Right atrium auricular region (tissue), 2 donors: ENCODE measurements at places on chromosomes 1 and 21.

DNA sequence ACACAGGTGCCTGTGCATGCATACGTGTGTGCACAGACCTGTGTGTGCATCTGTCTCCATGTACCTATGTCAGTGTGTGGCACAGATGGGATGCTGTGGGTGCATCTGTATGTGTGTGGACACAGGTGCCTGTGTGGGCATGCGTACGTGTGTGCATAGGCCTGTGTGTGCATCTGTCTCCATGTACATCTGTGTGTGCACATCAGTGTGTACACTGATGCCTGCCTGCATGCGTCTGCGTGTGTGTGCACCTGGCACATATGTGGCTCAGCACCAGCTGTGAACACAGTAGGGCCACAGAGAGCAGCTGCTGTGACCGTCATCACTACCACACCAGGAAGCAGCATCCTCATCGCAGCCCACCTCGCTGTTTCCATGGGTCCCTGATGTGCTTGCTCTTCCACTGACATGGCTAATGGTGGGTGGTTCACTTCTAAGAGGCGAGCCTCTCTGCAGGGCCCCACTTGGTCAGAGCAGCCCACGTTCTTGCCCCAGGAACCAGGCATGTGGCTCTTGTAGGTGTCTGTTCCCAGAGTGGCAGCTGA is 9.6 kb upstream of the SPATC1L start:
- DNase-seq, result no peak

DNA sequence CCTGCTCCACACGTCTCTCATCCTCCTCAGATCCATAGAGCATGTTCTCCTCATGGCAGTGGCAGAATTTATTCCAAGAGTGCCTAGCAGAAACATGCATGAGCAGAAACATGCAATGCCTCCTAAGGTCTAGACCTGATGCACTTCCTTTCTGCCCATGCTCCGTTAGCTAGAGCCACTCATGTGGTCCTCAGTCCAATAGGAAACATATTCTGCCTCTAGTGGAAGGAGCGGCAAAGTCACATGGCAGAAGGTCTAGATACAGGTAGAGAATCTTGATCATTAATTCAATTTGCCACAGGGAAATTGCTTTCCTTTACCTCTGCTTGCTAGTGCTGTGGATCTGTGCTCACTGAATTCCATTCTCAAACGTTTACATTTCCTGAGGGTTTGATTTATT is 130.4 kb downstream of the KIF26B start:
- no peak for DNase-seq

- DNase-seq, result no peak
Observed at GRCh38 chr21:26914557-26914956, 52.3 kb downstream of the ADAMTS5 start.

DNA sequence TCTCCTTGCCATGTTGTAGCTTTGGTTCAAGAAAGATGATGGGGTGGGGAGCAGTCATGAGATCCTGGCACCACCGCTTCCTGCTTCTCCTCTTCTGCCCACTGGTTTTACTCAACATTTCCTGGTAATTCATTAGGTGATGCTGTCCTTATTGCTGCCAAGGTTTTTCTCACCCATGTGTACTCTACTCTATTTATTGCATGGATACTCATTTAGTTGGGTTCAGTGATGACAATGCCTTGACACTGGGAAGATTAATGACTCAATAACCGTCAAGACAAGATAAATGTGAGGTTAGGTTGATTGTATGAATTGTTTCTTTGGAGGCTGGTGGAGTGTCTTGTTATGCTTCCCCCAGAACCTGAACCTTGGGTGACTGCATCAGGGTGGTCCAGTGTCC is 484.2 kb downstream of the SIPA1L2 start:
- no peak for DNase-seq

DNA sequence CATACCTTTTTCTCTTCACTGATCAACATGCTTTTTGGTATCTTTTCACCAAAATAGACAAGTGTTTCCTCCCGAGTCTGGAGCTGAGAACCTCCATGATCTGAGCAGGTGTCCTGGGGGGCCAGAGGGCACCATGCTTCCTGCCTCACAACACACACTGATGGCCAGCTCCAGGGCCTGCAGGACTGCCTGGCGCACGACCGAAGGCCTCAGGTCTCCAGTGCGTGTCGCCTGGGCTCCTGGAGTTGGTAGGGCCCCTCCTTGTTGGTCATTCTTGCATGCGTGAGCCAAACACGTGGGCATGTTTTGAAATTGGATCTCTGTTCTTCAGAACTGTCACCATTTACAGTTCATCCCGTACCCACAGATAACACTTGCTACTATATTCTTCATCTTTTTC is 64.4 kb downstream of the SLC37A1 start:
- DNase-seq, result no peak

DNA sequence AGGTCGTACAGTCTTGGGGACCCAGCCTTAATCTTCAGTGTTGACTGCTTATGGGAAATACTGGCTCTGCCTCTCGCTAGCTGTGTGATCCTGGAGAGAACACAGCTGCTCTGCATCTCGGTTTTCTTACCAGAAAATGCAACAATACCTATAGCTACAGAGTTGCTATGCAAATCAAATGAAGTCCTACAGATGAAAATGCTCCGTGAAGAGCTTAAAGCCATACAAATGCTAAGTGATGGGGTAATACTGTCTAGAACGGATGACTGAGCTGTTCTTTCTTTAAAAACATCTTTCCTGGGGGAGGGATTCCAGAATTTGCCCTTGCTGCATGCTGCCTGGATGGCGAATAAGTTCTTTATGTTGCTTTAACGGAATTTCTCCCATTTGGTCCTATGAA is 132.0 kb downstream of the ZBTB18 start:
- no peak for DNase-seq

DNA sequence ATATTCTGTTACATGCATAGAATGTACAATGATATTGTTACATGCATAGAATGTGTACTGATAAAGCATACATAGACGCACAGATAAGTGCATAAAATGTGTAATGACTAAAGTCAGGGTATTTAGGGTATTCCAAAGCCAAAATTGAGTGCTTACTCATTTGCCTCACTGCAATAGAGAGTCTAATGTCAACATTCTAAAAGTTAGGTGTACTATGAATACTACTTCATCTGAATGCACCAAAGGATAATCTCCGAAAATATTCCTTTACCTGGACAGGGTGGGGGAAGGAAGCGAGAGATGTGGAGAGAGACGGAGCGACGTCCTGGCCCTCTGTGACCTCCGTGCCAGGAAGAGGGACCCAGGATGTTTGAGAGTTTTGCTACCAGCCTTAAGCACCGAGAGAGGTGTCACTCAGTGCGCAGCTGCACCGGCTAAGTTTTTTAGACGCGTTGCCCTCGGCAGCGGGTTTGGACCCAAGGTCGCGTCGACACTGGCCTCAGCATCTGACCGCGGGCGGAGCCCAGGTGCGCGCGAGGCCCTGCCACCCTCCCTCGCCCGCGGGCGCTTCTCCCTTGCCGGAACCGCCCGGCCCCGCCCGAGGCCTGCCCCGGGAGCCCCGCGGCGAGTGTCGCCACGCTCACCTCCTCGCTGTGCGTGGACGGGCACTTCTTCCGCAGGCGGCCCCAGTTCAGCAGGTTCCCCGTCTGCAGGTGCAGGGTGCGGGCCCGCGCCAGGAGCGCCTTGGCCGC is 660 bp downstream of the GCLM start:
- no peak for DNase-seq

GRCh38 chr1:119492763-119493162 is 14.2 kb upstream of the HSD3B1 start:
- no peak for DNase-seq

GRCh38 chr21:44354775-44355771 is 1.7 kb downstream of the TRPM2 start:
- DNase-seq, result no peak

GRCh38 chr1:232764458-232765251 is 40.6 kb upstream of the MAP10 start:
- no peak for DNase-seq

GRCh38 chr1:236895665-236896387 is 100.7 kb downstream of the MTR start:
- no peak for DNase-seq

- peak; percentile 57 for DNase-seq
Observed at GRCh38 chr1:234782791-234783190, 172.8 kb upstream of the IRF2BP2 start.

DNA sequence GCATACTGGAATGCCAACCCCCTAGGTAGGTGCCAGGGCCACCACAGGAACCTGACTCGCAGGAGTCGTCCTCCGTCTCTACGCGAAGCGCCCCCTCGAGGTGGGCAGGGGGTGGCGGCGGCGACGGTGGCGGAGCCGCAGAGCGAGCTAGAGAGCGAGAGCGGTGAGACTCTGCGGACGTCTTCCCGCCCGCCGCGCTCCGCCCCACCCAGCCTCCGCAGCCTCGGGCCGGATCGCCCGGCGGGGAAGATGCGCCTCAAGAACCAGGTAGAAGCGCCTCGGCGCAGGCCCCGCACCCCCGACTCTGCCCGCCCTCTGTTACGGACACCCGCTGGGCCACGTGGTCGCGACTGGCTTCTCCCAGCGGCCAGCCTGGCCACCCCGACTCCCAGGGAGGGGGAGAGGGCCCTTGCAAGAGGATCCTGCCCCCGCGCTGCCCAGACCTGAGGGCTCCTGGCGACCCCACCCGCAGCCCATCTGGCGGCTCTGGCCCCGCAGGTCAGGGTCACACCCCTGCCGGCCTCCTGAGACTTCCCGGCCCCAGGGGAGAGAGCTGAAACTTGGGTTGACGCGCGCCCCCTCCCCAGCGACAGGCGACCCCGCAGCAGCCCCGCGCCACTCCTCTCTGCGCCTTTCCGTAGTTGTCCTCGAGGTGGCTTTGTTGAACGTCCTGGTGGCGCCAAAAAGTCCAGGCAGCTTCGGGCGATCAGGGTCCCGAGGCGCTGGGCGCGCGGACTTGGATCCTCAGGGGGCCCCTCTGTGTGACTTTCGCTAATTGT is 24.4 kb upstream of the AGBL4 start:
- DNase-seq, result no peak

DNA sequence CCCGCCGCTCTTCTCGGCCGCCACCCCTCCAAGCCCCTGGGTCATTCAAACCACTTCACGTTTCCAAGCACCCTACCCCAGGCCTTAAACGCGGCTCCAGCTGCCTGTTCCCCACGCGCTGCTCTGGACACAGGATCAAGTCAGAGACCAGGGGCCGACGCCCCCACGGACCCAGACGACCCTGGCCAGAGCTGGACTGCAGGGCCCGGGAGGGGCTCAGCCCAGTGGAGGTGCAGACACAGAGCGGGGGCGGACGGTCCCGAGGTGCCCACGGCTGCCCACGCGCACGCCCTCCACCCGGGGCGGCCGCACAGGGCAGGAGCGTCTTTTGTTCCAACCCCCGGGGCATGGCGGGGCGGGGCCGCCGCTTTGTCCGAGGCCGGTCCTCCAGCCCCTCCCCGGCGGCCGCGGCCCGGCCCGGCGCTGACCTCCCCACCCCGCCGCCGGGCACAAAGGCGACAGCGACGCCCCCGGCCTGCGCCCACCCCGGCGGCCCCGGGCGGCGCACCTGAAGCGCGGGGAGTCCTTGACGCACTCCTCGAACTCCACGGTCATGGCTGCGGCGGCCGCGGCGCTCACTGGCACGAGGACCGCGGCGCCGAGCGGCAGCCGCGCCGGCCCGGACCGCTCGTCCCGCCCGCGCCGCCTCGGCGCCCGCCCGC is 338 bp downstream of the ACAP3 start:
- no peak for DNase-seq

GRCh38 chr1:109255097-109255651 is 5.8 kb downstream of the CELSR2 start:
- no peak for DNase-seq

DNA sequence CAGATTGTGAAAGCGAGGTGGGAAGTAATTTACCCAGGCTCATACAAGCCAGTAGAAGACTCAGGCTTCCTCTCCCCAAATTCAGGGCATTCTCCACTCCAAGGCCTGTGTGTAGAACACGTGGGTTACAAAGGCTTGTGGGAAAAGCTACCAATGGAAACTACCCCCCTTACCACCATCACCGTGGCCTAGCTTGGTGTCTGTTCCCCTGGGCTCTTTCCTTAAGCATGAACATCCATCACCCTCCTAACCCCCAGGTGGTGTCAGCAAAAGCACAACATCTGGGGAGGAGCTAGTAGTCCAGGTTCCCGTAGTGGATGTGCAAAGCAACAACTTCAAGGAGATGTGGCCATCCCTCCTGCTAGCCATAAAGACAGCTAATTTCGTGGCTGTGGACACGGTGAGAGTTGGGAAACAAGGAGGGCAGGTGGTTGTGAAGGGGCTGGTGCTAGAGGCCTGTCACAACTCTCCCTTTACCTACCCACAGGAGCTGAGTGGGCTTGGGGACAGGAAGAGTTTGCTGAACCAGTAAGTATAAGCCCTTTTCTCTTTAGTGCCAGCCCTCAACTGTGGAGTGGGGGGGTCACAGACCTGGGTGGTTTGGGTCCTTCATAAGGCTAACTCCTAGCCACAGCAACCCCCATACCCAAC is 701 bp upstream of the MUTYH start:
- no peak for DNase-seq

- no peak for DNase-seq
Observed at GRCh38 chr1:21702780-21703179, 33.6 kb upstream of the RAP1GAP start.

- no peak for DNase-seq
Observed at GRCh38 chr1:66383611-66384010, 150.3 kb upstream of the SGIP1 start.

DNA sequence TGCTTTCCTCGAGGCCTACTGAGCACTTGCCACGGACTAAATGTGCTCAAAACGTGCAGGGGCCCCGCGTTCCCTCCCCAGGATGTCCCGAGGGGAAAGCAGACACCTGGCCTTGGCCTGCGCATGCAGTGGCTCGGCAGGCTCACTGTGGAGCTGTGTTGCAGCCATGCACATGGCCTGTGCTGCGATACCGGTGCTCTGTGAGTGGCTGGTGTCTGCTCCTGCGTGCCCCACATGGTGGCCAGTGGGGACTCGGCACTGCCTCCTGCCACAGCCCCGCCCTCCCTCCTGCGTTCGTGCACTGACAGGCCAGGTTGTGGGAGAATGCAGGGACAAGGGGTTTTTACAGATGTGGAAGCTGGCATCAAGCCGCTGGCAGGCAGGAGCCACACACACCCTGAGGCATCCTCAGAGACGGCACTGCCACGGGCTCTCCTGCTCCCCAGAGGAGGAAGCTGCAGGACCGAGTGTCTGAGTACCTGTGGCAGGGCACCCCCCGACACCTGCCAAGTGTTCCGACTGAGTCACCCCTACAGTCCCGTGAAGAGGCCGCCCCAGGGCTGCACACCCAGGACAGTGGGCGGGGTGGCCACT is 16.9 kb upstream of the PTTG1IP start:
- DNase-seq, result no peak

DNA sequence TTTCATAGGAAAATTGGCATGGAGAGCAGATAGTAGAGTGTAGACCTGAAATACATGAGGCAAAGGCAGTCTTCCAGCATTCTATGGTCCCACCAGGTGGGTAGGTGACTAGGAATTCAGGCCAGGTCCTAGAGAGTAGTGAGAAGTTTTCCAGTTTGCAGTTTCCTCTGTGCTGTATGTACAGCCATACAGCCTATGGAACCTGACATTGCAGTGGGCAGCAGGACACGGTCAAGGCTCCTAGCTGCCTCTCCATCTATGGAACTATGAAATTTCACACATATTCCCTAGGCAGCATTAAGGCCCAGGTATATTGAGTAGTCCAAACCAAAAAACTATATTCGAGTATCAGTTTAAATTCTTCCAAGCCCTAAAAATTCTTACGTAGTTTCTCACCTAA is 16.3 kb downstream of the POGK start:
- DNase-seq, result no peak

- DNase-seq, result no peak
Observed at GRCh38 chr1:175637911-175638310, 105.5 kb downstream of the TNR start.
